T-helper 17 cell (primary cell): ENCODE measurements at places on chromosomes 2 and 18.

DNA sequence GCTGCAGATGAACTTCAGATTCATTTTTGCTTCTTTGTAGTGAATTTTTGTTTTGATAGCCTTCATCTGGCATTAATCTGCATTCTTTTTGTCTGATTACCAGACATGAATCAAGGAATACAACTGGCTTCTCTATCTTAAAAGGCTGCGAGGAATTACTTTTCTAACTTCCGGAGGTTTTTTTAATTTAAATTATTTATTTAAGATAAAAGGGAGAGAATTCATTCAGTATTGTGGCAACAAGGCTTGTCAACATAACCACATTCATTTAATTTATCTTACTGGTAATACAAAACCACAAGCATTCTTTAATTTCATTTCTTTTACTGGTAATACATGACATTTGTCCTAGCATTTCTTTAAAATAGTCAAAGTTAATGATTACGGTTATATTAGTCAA, 36.0 kb downstream of the CSRNP3 start:
- DNase-seq = no peak
- H3K4me1 ChIP-seq = no peaks in the 10 kb centered on the region
- no peak overlapping the region for H3K27ac ChIP-seq

- H3K36me3 ChIP-seq = no peaks in the 10 kb centered on the region
- H3K4me3 ChIP-seq = no peak overlapping the region
- no peaks in the 10 kb centered on the region for H3K4me1 ChIP-seq
Measured at GRCh38 chr2:22824618-22825017, 560.4 kb upstream of the KLHL29 start.

- H3K36me3 ChIP-seq = no peaks in the 10 kb centered on the region
- DNase-seq = no peak
- H3K4me3 ChIP-seq = no peak overlapping the region
- H3K4me1 ChIP-seq = peaks cover 15% of the 10 kb centered on the region
Measured at GRCh38 chr2:207482630-207483029, 47.1 kb upstream of the CREB1 start.

DNA sequence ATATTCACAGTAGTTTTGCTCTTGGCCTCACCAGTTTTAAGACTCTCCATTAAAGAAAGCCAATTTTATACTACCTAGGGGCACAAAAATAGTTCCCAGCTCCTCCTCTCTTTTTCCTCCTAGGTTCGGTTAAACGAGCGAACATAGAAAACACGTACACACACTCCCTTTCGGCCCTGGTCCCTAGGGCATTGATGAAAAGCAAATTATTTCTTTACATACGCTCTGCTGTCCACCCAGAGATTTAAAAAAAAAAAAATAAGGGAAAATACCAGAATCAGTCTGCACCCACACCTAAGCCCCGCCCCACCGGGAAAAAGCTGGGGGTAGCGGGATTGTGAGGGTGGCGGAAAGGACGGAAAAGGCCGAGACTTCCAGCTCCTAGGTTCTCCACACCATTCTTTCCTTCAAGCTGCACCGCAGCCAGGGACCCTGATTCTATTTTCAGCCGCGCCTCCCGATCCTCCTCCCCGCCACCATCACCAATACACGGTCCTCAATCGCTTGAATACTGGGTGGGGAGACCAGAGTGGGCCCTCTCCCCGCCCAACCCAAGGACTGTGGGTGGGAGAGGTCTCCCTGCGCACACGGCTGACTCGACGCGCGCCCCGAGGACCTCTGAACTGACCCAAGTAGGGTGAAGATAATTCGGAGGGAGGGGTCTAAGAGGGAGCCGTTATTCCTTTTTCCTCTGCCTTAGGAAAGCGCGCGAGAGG, 769 bp downstream of the ATF2 start:
- H3K27ac ChIP-seq = peak overlapping the region; percentile 98
- H3K4me1 ChIP-seq = peaks cover 26% of the 10 kb centered on the region
- H3K4me3 ChIP-seq = peak overlapping the region; percentile 98
- peaks cover 2% of the 10 kb centered on the region for H3K36me3 ChIP-seq
- H3K27me3 ChIP-seq = no peaks in the 10 kb centered on the region
